ENCODE measurements at places on chromosomes 7 and 10.

- DNase-seq = peak; percentile 93
Observed at GRCh38 chr7:143380646-143381426, at the start of gene ZYX. Gene ZYX (plus strand): TSS chr7:143381345. CDS start chr7:143381572, 227 bp downstream.

DNA sequence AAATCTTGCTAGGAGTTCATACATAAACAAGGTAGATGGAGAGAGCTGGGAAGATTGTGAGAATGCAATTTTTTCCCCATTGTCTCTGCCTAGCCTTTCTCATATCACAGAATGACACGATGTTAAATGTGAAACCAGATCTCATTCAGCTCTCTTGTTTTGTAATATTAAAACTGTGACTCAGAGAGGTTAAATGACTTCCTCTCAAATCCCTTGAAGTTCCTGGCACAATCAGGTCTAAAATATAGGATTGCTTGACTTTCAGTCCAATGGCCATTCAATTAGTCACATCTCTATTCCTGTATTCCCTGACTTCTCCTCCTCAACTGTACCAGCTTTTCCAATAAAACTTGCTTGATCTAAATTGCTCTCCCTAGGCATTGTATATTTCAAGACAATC is 3.1 kb downstream of the ANKRD22 start:
- DNase-seq = peak; percentile 86

DNA sequence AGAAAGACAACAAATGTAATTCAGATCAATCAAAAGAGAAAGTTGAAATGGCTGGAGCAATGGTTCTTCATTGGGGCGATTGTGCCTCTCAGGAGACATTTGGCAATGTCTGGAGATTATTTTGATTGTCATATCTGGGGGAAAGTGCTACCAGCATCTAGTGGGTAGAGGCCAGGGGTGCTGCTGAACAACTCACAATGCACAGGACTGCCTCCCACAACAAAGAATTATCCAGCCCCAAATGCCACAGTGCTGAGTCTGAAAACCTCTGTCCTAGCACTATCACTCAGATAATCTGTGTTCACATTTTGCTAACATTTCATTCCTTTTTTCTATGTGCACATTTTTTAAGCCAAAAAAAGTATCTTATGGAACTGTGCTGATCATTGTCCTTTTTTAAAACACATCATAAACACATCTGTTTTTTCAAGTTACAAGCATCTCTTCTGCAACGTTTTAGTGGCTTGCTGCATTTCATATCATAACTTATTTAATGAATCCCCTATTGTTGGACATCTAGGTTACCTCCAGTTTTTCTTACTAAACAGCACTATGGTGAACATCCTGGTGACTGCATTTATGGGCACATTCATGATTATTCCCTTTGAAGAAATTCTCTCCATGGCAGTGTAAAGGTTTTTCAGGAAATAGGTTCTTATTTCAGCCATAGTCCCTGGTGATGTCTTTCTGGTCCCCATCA is 114.2 kb downstream of the C10orf105 start:
- peak; percentile 23 for DNase-seq

DNA sequence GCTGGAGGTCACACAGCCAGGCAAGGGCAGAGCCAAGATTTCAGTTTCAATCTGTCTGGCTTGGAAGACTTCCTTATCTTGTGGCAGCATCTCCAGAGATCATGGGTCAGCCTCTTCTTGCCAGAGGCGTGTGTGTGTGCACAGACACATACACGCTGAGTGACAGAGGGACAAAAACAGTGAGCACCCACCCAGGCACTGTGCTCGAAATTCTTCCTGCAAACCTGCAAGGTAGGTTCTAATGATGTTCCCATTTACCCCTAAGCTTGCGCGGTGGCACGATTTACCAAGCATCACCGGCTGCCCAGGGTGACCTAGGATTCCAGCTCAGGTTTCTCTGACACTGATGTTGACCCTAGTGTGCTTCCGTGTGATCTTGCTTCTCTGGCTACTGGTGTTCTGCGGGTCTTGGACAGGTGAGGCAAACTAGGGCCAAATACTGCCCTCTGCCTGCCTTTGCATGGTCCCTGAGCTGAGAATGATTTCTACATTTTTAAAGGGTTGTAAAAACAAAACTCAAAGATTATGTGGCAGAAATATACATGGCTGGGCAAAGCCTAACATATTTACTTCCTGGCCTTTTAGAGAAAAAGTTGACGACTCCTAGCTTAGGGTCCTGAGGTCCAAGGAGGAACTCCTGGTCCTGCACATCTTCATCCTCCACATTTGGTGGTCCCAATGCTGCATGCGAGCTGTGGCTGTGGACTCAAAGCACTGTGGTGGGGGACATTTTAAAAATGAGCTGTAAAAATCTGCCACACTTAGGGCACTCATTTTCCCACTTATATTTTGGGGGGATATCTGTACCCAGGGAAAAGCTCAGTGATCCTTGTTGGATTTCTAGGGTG is 268.5 kb downstream of the RPS24 start:
- peak; percentile 4 for DNase-seq

DNA sequence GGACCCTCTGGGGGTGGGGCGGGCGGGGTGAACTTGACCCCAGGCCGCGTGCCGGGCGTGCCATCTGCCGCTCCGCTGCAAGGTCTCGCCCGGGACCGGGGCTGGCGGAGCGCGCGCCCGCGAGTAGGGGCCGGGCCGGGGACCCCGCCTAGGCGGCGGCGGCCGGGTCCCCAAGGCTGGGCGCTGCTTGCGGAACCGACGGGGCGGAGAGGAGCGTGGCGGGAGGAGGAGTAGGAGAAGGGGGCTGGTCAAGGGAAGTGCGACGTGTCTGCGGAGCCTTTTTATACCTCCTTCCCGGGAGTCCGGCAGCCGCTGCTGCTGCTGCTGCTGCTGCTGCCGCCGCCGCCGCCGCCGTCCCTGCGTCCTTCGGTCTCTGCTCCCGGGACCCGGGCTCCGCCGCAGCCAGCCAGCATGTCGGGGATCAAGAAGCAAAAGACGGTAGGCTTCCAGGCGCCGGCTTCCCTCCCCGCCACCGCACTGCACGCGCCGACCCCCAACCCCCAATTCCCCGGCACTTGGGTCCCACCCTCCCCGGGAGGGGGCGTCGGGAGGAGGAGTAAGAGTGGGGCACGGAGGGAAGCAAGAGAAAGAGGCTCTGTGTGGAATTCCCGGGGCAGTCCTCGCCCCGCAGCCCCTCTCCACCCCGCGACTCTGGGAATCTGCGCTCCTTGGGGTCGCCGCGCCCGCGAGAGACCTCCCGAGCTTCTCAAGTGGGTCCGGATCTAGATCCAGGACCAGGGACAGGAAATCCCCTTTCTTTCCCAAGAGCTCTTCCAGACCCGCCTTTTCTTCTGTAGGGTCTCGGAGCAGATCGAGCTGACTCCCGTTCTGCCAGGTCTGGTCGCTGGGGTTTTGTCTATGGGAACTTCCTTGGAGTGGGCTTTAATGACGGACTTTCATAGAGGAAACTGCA is at the start of gene PAPSS2:
PAPSS2 (plus strand) TSS at position 308 of the 913 bp plus-strand sequence; CDS start at position 412, 104 bp downstream.
- DNase-seq = peak; percentile 75

DNA sequence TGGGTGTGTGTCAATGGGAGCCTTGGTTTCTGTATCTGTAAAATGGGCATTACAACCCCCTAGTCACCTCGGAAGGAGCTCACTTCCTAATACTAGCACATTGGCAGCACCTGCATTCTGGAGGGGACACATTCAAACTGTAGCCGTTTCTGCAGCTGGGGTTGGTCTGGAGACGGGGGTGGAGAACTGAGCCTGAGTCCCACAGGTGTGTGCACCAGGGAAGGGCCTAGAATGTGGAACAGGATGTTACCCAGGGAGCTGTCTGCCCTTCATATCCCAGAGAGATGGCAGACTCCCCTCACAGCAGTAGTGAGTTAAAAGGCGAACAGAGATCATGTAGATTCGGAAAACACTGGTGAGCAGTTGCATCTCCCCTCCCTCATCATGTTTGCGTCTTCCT is 272.8 kb upstream of the ZNF32 start:
- no peak for DNase-seq

DNA sequence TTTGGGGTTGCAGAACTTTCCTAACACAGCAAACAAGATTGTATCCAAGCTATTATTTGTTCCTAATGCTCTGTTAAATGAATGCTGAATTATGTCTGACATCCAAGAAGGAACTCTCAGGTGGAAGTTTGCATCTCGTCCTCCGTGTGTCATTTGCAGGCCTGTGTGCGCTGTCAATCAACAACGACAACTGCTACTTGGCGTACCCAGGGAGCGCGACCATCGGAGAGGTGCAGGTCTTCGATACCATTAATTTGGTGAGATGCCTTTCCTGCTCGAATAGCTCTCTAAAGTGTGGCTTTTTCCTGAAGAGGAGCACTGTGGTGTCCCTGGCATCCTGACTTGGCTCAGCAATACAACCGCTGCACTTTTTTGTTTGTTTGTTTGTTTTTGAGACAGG is 26.9 kb downstream of the WIPI2 start:
- no peak for DNase-seq

GRCh38 chr7:28621369-28621841 is 209.1 kb downstream of the CREB5 start:
- no peak for DNase-seq

- DNase-seq = no peak
Observed at GRCh38 chr7:106704000-106704840, 43.3 kb upstream of the CCDC71L start.

DNA sequence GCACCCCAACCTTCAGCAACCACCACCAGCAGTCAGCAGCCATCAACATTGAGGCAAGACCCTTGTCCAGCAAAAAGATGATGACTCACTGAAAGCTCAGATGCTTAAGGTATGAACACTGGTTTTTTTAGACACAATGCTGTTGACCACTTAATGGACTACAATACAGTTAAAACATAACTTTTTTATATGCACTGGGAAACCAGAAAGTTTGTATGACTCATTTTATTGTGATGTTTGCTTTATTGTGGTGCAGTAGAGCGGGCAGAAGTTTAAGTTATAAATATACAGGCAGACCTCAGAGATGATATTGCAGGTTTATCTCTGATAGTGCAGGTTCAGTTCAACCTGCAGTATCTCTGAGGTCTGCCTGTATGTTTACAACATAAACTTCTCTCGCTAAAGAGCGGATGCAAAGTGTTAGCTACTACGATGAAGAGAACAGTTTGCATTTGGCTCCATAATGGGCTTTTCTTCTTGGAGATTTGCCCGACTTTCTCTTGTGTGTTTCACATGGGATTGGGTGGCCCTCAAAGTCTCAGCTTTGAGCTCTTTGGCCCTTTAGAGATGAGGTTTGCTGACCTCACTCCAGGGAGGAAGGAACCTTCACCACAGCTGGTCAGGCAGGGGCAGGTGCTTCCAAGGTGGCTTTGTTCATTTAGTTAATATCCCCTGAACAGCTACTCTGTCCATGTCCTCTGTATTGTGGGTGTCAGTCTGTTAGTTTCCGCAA is 84.4 kb upstream of the SHH start:
- DNase-seq = no peak

DNA sequence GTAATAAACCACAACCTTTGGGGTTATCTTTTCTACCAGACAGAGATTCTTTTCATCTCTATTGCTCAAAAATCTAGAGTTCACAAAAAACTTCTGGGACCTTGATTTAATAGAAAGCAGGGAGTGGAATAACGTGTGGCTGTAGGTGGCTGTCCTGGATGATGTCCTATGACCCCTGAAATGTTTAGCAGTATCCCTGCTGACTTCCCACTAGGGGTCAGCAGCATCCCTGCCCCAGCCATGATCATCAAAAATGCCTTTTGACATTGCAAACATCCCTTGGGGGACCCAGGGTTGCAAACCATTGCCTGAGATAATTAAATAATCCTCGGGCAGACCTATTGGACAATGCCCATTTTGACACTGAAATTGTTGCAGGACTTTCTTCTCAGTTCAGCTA is 177.1 kb downstream of the USP6NL start:
- DNase-seq = no peak

DNA sequence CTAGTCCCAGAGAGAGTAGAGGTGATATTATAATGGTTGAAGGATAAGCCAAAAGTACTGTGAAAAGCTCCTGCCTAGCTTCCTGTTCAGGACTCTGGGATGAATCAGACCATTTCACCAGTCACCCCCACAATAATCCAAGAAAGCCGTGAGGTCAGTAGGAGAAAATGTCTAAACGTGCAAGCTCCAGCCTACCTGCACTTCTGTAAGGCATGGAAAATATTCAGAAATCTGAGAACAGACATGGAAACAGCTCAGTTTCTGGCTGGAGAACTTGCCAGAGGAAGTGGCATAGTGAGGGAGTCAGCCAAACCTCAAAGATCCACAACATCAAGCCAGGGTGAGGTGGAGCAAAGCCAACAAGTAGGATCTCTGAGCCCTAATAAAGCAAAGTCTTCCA is 58.2 kb downstream of the ELAPOR2 start:
- no peak for DNase-seq

DNA sequence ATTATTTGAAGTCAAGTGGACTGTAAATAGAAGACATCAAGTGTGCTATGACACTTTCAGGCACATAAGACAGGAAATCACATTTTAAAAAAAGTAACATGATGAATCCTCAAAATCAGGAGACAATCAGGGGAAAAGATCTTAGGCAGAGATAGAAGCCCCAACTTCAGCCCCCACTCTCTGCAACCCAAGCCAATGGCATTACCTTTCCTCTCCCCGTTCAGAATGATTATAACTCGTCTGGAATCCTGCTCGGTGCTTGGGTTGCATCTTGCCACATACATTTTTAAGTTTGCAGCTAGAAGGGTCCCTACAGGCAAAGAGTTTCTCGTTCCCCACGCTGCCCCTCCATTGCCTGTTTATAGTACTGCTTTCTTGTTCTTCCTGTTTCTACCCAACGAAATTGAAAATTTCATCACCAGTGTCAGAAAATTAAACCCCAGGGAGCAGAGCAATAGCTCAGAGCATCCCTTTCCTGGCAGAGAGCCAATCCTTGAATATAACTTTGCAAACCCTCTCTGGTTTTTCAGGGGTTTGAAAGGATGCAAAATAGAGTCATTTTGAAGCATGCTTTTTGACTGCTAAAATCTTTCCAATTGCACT is 260.5 kb upstream of the AOAH start:
- no peak for DNase-seq

- DNase-seq = no peak
Observed at GRCh38 chr7:139043823-139044812, 8.3 kb upstream of the ZC3HAV1L start.

GRCh38 chr7:7399707-7400106 is 136.0 kb downstream of the COL28A1 start:
- no peak for DNase-seq

DNA sequence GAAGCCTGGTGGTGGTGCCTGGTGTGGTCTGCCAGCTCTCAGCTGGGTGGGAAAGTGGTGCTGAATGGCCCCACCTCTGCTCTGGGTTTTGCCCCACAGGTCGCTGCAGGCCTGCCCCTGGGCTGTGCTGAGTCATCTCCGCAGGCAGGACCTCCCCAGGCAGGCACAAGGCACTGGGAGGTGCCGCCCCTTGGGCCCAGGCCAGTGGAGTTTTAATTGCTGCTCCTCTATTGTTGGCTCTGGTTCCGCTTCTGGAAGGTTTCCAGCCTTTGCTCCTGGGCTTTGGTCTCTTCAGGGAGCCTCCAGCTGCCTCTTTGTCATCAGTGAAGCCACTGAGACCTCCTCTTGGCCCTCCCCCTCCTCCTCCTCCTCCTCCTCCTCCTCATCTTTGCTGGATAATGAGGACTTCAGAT is 180.3 kb upstream of the GRB10 start:
- DNase-seq = peak; percentile 100

- DNase-seq = no peak
Observed at GRCh38 chr7:2860627-2861133, 16.6 kb upstream of the GNA12 start.

GRCh38 chr7:152025937-152026890 is 740 bp downstream of the GALNT11 start:
- no peak for DNase-seq

- peak; percentile 100 for DNase-seq
Observed at GRCh38 chr7:155205368-155206317, 92.0 kb upstream of the INSIG1 start.
